CD4-positive, CD25-positive, alpha-beta regulatory T cell (primary cell): ENCODE measurements at places on chromosomes 13 and 19. TPM values are rescaled to one million over a fixed set of nuclear protein-coding genes. Genes with fewer than 3 reads are reported as not detected.
A peak's percentile ranks its signal among the peaks of the same experiment; 100 is the strongest.

DNA sequence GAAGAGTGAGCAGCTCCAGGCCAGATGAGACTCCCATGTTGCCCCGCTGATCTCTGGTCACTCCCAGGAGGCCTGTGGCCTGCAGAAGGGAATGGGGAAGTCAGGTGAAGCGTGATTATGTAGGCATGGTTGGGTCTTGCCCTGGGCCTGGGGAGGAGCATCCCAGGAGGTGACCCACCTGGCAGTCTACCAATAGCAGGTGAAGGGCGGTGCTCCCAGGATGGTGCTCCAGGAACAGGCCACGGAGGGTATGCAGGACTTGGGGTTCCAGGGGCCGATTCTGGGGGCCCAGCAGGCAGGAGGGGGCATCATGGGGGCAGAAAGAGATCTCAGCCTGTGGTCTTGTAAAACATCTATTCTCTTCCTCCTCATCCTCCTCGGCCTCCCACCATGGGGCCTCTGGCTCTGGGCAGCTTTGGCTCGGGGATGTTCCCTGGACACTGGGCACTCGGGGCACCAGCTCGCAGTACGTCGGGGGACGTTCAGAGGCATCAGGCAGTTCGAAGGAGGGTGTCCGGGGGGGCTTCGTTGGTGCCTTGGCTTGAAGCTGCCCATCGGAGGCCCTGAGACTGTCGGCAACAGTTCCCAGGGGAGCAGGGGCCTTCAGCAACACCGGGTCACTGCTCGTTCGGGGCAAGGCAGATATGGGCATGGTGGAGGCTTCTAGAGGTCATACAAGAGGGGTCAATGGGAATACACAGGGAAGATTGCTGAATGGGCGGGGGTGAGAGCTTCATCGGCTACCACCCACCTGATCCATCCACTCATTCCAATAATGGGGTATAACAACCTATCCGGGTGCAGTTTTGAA, 12.4 kb downstream of the SH2D3A start:
- DNase-seq: no peak

DNA sequence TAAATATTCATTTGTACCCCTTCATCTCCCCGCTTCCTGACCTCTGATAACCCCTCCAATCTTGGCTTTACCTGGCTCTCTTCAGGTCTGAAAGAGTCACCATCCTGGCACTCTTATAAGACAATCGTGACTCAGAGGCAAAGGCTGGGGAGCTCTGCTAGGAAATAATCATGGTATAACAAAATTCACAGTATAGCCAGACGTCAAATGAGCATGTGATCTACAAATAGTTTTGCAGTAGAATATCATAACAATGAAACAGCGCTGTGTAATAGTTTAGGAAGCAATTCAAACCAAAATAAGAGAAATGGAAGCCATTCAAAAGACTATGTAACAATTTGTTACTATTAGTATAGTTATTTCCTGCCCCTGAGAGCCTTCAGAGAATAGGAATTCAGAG, 34.2 kb downstream of the RXFP2 start:
- DNase-seq: no peak

GRCh38 chr13:90116121-90116520, 1231.4 kb upstream of the MIR17HG start:
- no peak for DNase-seq

DNA sequence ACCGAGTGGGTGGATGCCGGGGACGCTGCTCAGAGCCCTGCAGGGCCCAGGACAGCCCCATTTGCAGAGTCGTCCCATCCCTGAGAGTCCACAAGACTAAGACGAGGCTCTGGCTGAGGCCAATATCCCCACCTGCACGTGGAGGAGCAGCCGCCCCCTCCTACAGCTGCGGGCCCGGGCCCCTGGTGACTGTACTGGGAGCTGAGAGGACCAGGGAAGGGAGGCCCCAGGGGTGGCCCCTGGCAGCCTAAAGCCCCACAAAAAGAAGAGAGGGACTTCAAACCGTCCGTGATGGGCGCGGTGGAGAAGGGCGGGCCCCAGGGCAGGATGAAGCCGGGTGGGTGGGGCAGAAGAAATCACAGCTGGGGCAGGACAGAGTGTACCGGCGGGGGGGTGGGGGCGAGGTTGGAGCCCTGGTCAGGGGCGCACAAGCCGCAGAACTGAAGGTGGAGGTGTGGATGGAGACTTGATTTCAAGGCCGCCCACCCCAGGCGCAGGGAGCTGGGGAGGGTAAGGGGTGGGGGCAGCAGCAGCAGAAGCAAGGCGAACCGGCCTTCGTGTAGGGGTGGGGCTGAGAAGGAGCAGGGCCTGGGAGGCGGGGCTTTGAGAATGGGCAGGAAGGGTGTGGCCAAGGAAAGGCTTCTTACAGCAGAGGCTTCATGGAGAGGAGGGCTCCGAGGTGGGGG, 12.9 kb downstream of the CFD start:
- DNase-seq: peak; percentile 93

Gene ATP12A
- not detected for polyA plus RNA-seq

Gene NHLRC3
- polyA plus RNA-seq: 6.8 TPM

DNA sequence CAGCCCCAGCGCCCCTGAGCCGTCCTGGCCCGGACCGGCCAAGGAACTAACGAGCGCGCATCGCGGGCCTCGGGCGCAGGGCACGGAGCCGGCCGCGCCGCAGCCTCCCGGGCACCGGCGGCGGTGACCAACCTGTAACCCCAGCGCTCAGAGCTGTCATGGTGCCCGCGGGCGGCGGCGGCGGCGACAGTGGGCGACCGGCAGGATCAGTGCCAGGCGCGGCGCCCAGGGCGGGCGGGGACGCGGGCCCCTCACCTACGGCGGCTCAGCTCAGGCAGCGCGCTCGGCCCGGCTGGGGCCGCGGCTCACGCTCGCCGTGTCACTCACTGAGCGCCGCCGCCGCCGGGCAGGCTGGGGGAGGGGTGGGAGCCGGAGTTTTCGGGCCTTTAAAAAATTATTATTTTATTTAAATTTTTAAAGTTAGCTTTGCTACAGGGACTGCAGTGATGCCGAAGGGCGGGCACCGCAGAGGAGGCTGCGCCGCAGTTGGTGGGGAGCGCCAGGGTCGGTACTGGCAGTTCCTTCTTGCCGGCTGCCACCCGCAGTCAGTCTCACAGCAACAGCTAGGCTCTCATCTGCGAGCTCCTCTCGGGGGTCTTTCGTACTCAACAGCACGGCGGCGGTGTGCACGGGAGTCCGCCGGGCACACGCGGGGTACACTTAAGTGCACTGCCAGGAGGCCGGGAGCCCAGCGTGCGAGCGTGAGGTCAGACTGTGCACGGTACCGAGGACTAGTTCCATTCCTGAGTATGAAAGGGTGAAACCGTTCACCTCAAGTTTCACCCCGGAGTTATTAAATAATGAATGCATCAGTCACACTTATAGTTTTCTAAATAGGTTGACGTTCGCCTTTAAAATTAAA, at the start of gene NALCN:
Gene NALCN, minus strand, starts transcription at position 328 of the 862 bp plus-strand sequence. CDS start 17,382 bp downstream, outside the sequence.
- DNase-seq: no peak

DNA sequence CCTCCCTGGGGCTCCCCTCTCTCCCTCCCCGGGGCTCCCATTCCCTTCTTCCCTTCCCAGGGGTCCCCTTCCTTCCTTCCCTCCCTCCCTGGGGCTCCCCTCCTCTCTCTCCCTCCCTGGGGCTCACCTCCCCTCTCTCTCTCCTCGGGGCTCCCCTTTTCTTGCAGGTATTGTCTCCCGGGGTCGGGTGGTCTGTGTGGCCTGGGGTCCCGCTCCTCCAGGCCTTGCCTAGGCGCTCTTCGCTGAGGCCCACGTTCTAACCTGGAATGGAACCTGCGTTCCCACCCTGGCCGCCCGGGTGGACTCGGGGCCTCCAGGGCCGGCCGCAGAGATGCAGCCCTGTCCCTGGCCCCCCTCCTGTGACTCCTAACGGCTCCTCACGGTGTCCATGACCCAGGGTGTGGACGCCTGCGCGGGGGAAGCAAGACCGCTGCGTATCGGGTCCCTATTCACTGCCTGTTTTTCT, 940 bp upstream of the DCUN1D2 start:
- no peak for DNase-seq

GRCh38 chr19:11174336-11174735, 18.8 kb upstream of the SPC24 start:
- DNase-seq: no peak

Gene C1QTNF9B
- polyA plus RNA-seq: not detected
